A172 (cell line): ENCODE measurements at places on chromosomes 3 and 15.
A peak's percentile ranks its signal among the peaks of the same experiment; 100 is the strongest.

GRCh38 chr3:193963808-193964516, 172.0 kb upstream of the HES1 start:
- no peak for DNase-seq

DNA sequence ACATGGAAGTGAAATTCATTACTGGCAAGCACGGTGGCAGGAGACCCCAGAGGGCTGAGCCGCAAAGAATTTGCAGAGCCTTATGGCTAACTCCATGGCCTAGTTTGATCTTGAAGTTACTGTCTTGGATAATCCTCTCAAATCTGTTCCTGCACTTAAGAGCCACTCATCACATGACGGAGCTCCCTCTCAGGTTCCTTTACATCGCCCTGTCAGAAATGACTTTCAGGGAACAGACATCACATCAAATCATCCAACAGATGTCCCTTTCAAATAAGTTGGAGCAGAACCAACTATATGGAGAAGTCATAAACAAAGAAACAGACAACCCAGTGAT, 328.8 kb upstream of the THBS1 start:
- DNase-seq, result no peak

DNA sequence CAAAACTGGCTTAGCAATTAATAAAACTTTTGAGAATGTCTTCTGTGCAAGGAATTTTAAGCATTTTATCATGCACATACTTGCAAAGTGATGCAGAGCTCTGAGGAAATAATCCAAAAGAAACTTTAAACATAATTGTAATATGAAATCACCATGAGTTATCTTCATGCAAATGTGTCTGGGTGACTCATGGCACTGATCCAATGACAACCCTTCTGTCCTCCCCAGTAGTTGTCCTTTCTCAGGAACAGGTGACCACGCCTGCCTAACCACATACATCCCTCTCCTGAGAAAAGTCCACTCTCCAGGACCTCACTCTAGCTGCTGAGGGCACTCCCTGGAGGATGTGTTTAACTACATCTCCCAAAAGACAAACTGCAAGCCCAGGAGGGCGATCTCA, 530.6 kb upstream of the IL12A start:
- peak; percentile 100 for DNase-seq

- DNase-seq, result no peak
Observed at GRCh38 chr3:61522626-61523025, 38.7 kb upstream of the PTPRG start.
